ENCODE measurements at places on chromosomes 11 and 22. TPM values are rescaled to one million over a fixed set of nuclear protein-coding genes. Genes with fewer than 3 reads are reported as not detected.

Gene SMTNL1
- total RNA-seq, result not detected

Gene BLID
- not detected for total RNA-seq

Gene EXT2
- 28.1 TPM for total RNA-seq

Gene IL10RA
- total RNA-seq, result 114 TPM

Gene C11orf24
- total RNA-seq, result 28.9 TPM

Gene P2RY6
- not detected for total RNA-seq

Gene TMEM223
- total RNA-seq, result 10.2 TPM

Gene MPPED2
- not detected for total RNA-seq

Gene TTLL12
- total RNA-seq, result 64.4 TPM

GRCh38 chr11:11074686-11075335 lies 217.0 kb upstream of the ZBED5 start:
- DNase-seq, result no peak
- H3K27me3 ChIP-seq, result peaks cover 7% of the 10 kb centered on the region
- H3K4me3 ChIP-seq, result no peak overlapping the region
- peaks cover 6% of the 10 kb centered on the region for H3K4me1 ChIP-seq
- H3K27ac ChIP-seq, result no peak overlapping the region

- H3K4me3 ChIP-seq, result peak within 1 kb of the TSS; percentile 86
- H3K36me3 ChIP-seq, result peaks cover 27% of the 10 kb centered on the region
- peaks cover 51% of the 10 kb centered on the region for H3K4me1 ChIP-seq
- H3K27me3 ChIP-seq, result no peaks in the 10 kb centered on the region
- no peak for DNase-seq
Observed at GRCh38 chr11:62707277-62707861, at the start of the genes BSCL2 and GNG3. Gene BSCL2, minus strand, starts transcription at chr11:62707424. Its CDS starts 229 bp downstream, at chr11:62707195. Gene GNG3, plus strand, starts transcription at chr11:62707676. Its CDS starts 620 bp downstream, at chr11:62708296.

- no peak overlapping the region for H3K27ac ChIP-seq
- no peaks in the 10 kb centered on the region for H3K4me1 ChIP-seq
- no peaks in the 10 kb centered on the region for H3K27me3 ChIP-seq
- H3K4me3 ChIP-seq, result no peak overlapping the region
- peaks cover 2% of the 10 kb centered on the region for H3K36me3 ChIP-seq
Observed at GRCh38 chr11:17821648-17822400, 87.2 kb downstream of the KCNC1 start.

- H3K27me3 ChIP-seq, result no peaks in the 10 kb centered on the region
- no peak overlapping the region for H3K27ac ChIP-seq
- no peaks in the 10 kb centered on the region for H3K4me1 ChIP-seq
- peaks cover 1% of the 10 kb centered on the region for H3K36me3 ChIP-seq
- no peak overlapping the region for H3K4me3 ChIP-seq
- DNase-seq, result no peak
Observed at GRCh38 chr11:86553265-86553664, 119.2 kb downstream of the ME3 start.

DNA sequence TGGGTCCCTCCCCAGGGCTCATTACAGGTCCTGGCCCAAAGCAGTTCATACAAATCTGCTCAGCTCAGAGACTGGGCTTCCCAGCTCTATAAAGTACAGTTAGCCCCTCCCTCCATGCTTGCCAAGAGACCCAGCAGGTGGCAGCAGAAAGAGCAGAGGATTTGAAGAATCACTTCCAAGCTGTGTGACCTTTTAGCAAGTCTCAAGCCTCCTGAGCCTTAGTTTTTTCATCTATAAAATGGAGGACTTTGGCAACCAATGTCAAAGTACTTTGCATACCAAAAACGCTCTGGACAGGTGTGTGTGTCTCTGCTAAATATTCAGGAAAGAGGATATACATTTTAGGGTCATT lies 26.6 kb downstream of the RELT start:
- H3K4me3 ChIP-seq, result no peak overlapping the region
- peak; percentile 27 for DNase-seq
- H3K36me3 ChIP-seq, result no peaks in the 10 kb centered on the region

- H3K4me3 ChIP-seq, result no peak within 1 kb of the TSS
- peaks cover 3% of the 10 kb centered on the region for H3K4me1 ChIP-seq
- no peak for DNase-seq
- H3K27ac ChIP-seq, result no peak within 1 kb of the TSS
Observed at GRCh38 chr11:60182541-60183330, at the start of gene MS4A6A. Gene MS4A6A, minus strand, starts transcription at chr11:60183083. Its CDS starts 1,356 bp downstream, at chr11:60181727.

DNA sequence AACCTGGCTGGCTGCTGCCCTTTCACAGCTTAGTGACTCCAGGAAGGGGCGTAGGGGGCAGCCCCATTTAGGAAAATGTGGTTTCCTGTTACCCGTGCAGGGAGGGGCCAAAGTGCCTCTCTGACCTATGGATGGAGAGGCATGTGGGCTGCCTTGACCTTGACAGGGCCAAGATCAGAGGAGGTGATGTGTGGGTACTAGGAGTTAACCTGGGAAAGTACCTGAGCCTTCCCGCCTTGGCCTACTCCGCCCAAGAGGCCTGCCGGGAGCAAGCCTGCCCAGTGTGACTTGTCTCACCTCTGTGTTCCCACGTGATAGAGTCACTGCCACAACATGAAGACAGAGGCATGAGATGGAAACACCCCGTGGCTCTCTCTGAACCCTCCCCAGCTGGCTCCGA lies 33.4 kb downstream of the GRAMD4 start:
- peaks cover 2% of the 10 kb centered on the region for H3K36me3 ChIP-seq
- peaks cover 28% of the 10 kb centered on the region for H3K4me1 ChIP-seq
- peak; percentile 79 for DNase-seq
- H3K27ac ChIP-seq, result peak overlapping the region; percentile 82

DNA sequence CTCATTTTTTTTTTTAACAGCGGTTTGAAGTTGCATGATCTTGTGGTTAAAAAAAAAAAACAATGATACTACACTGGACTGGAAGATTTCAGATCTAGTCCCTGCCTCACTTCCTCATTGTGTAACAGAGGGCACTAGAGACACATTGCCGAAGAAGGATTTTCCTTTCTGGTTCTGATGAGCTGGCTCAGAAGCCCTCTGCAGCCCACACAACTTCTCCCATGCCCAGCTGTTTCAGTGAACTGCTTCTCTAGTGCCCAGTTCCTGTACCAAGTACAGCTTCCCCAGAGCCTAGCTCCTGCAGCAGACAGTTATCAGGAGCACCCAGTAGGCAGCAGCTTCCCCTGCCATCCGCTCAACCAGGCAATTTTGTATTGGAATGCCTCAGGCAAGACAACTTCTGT lies 29.5 kb upstream of the ANO5 start:
- no peak for DNase-seq
- no peak overlapping the region for H3K27ac ChIP-seq
- no peak overlapping the region for H3K4me3 ChIP-seq
- no peaks in the 10 kb centered on the region for H3K36me3 ChIP-seq
- H3K4me1 ChIP-seq, result no peaks in the 10 kb centered on the region

- peaks cover 15% of the 10 kb centered on the region for H3K4me1 ChIP-seq
- no peak overlapping the region for H3K27ac ChIP-seq
- no peak overlapping the region for H3K4me3 ChIP-seq
- H3K36me3 ChIP-seq, result no peaks in the 10 kb centered on the region
- peaks cover 52% of the 10 kb centered on the region for H3K27me3 ChIP-seq
Observed at GRCh38 chr11:19441288-19441687, 200.5 kb upstream of the E2F8 start.

DNA sequence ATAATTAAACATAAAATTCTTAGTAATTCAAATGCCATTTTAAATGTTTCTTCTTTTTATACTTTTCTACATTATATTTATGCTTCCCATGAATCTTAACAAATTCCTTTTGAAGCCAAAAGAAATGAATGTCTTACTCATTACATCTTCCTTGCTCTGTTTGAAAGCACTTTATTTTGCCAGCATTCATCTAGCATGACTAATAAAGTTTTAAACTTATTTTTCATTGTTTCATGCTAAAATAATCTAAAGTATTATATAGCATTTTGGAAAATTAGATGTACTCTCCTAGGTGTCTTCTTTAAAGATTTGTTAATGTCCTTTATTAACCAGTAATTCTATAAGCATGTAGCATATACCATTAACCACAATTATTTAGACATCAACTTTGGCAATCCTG lies 9.7 kb upstream of the PIWIL4 start:
- no peak for DNase-seq
- H3K4me1 ChIP-seq, result no peaks in the 10 kb centered on the region
- H3K27me3 ChIP-seq, result no peaks in the 10 kb centered on the region
- no peak overlapping the region for H3K27ac ChIP-seq
